Aortic smooth muscle cell (primary cell): ENCODE measurements at places on chromosomes 2 and 18. TPM values are rescaled to one million over a fixed set of nuclear protein-coding genes. Genes with fewer than 3 reads are reported as not detected.

MRPL19 gene
- 32.8 and 45.6 TPM in 2 replicates for total RNA-seq

ERBB4 gene
- total RNA-seq = 7.7 and 17.0 TPM in 2 replicates

RETSAT gene
- total RNA-seq = 52.8 TPM in 2 replicates

FBXO36 gene
- total RNA-seq = 2.4 and 2.5 TPM in 2 replicates

INHBB gene
- 0.12 and 0.13 TPM in 2 replicates for total RNA-seq

UGT1A5 gene
- total RNA-seq = not detected in 2 replicates

HTRA2 gene
- 38.1 and 51.3 TPM in 2 replicates for total RNA-seq

TAF4B gene
- total RNA-seq = 1.2 and 2.5 TPM in 2 replicates
